ENCODE measurements at places on chromosomes 12 and 14.

- no peak for DNase-seq
Measured at GRCh38 chr14:73239393-73240241, 2.3 kb downstream of the PAPLN start.

- DNase-seq = no peak
Measured at GRCh38 chr14:50920482-50921230, 23.6 kb downstream of the PYGL start.

- no peak for DNase-seq
Measured at GRCh38 chr12:58811346-58811745, 109.0 kb downstream of the LRIG3 start.

- no peak for DNase-seq
Measured at GRCh38 chr14:70803321-70804310, 5.7 kb downstream of the MAP3K9 start.

- DNase-seq = peak; percentile 45
Measured at GRCh38 chr14:52248057-52248456, 19.4 kb upstream of the PTGDR start.

DNA sequence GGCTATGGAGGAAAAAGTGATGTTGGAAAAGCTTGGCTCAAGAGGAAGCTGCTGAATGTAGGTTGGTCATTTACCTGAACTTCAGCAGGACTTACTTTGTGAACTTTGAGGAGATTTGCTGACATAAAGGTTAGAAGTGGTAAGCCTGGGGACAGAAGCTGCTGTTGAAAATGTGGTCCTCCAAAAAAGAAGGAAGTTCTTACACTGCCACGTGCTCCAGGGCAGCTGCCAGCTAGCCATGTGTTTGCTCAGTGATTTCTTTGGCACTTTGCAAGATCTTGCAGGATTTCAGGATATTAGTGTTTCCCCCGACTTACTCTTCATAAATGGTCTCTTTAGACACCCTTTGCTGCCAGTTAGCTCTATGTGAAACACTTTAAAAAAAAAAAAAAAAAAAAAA lies 14.8 kb upstream of the DYRK2 start:
- DNase-seq = no peak

DNA sequence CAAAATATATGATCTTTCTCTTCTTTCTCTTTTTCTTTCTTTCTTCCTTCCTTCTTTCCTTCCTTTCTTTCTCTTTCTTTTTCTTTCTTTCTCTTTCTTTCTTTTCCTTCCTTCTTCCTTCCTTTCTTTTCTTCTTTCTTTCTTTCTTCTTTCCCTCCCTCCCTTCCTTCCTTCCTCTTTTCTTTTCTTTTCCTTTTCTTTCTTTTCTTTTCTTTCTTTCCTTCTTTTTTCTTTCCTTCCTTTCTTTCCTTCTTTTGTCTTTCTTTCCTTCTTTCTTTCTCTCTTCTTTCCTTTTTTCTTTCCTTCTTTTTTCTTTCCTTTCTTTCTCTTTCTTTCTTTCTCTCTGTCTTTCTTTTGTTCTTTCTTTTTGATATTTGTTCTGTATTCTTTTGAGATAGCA lies 1356.0 kb upstream of the SEL1L start:
- no peak for DNase-seq

DNA sequence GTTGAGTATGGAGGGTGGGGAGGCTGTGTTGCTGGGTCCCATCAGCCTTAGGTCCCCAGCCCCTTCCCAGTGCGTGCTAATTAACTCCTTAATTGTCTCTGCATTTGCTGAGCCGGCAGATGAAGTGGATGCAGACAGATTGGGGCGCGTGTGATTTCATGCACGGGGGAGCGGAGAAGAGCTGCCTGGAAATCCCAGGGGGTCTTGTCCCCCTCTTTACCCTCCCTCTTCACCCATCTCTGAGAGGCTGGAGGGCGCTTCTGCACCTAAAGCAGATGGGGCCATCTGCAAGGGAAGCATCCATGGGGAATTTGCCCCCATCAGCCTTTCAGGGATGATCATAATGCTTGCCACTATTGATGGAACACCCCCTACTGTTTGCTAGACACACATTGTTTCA lies 4.4 kb upstream of the ASIC1 start:
- no peak for DNase-seq

DNA sequence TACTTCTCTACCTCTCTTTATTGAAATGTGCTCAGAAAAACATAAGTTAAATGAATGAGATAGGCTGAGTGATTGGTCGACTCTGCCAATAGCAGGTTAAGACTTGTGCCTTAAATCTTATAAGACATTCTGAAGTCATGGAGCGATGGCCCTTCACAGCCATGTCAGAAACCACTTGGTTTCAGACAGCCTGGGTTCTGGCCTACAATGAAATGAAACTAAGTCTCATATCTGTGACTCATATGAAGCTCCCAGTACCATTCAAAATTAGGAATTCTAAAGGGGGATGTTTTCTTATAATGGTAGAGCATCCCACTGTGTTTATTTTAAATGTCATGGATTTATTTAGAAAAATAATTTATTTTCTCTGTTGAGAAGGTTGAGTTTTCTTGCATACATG lies 42.6 kb downstream of the PLXNC1 start:
- DNase-seq = no peak

- no peak for DNase-seq
Measured at GRCh38 chr12:88417531-88417930, 162.7 kb downstream of the KITLG start.

GRCh38 chr12:104154286-104154685 lies 16.3 kb upstream of the NFYB start:
- DNase-seq = no peak

DNA sequence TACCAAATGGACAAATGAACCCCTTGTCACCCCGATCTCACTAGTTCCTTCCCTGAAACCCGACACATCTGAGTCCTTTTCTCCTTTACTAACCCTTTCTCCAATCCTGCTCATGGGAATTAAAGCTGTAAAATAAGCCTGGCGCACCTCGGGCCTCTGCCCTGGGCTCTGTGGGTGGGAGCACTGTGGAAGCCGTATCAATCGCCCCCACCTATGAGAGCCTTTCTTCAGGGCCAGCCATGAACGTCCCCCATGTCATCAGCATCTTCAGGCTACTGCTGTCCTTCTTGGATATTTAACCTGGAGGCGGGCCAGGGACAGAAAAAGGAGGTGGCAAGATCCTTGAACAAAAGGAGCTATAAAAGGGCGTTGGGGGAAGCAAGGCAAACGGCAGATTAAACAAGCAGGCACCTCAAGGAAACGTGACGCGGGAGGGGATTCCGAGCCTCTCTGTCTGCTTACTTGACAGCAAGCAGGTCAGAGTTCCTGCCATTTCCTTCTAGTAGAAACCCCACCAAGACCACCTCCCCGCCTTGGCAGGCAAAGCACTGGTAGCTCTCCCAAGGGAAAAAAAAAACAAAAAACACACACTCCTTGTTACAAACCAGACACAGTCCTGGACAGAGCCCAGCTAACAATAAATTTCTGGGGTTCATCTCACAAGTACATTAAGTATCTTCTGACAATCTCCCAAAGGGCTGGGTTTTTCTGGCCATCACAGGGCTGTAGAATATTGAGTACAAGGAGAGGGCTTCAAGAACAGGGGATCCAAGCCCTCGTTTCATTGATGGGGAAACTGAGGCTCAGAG lies 62.9 kb downstream of the DPF3 start:
- no peak for DNase-seq

GRCh38 chr12:123787466-123787865 lies 25.4 kb downstream of the DNAH10 start:
- no peak for DNase-seq

- no peak for DNase-seq
Measured at GRCh38 chr14:86518298-86518697, 988.4 kb downstream of the FLRT2 start.

GRCh38 chr14:74985028-74985310 lies 17.8 kb upstream of the EIF2B2 start:
- no peak for DNase-seq

DNA sequence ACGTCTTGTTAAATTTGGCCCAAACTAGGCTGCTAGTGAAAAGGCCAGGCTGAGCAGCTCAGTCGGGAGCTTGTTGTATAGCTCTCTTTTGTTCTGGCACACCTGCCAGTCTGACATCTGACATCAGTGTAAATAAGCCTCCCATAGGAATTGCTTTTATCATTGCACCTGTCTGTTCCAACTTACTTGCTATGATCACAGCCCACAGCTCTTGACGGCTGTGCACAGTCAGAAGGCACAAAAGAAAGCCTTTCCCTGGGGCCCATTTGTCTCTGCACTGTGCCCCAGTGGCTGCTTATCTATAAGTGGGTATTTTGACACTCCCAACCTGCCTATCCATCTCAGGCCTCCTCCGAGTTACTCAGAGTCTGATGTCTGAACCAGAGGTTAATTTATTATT lies 324.5 kb downstream of the NUAK1 start:
- no peak for DNase-seq

GRCh38 chr14:95157048-95157326 lies 342 bp downstream of the DICER1 start:
- no peak for DNase-seq

DNA sequence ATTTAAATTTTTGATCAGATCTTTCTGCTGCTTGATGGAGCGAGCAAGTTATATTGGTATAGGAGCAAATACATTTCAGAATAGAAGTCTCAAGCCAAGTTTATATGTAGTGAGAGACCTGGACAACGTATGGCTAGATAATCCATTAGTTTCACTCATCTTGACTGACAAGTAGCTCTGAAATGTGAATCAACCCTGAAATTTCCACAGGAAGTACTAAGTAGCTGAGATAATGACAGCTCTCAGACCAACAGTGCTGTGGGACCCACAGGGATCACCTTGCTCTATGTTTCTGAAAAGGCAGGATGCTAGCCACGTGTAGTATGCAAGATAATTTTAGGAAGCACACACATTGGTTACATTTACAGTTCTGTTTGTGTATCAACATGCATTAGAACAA lies 258.6 kb upstream of the FOXN3 start:
- DNase-seq = no peak

GRCh38 chr14:90894241-90894640 lies 78.0 kb upstream of the TTC7B start:
- DNase-seq = no peak

DNA sequence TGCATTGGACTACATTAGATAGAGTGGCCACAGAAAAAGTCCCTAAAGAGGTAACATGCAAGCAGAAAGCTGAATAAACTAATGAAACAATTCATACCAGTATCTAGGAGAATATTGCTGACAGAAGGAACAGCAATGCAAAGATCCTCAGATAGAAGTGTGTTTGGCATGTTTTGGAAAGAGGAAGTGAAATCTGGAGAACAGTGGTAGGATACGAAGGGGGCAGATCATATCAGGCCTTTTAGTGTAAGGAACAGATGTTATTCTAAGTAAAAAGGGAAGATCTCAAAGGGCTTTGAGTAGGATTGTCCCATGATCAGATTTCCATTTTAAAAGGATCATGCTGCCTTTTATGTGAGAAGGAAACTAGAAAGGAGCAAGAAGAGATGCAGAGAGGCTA lies 342.9 kb downstream of the PAWR start:
- DNase-seq = no peak

DNA sequence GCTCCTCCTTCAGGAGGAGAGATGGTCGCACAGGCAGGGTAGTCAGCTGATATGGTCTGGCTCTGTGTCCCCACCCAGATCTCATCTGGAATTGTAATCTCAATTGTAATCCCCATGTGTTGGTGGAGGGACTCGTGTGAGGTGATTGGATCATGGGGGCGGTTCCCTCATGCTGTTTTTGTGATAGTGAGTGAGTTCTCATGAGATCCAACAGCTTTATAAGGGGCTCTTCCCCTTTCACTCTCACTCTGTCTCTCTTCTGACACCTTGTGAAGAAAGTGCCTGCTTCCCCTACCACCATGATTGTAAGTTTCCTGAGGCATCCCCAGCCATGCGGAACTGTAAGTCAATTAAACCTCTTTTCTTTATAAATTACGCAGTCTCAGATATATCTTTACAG lies 218.9 kb upstream of the TMTC1 start:
- DNase-seq = no peak

- no peak for DNase-seq
Measured at GRCh38 chr12:106106061-106106566, 32.6 kb downstream of the NUAK1 start.

GRCh38 chr12:124396544-124397398 lies 101.9 kb downstream of the RFLNA start:
- no peak for DNase-seq

GRCh38 chr12:54277823-54278276 lies 2.1 kb downstream of the CBX5 start:
- no peak for DNase-seq

- no peak for DNase-seq
Measured at GRCh38 chr12:112928978-112929377, 9.3 kb upstream of the OAS3 start.

- DNase-seq = no peak
Measured at GRCh38 chr12:103244596-103244995, 251.2 kb downstream of the C12orf42 start.

GRCh38 chr12:110983811-110984210 lies 63.4 kb upstream of the MYL2 start:
- DNase-seq = no peak

GRCh38 chr12:51450333-51450732 lies 25.7 kb downstream of the SLC4A8 start:
- no peak for DNase-seq

- no peak for DNase-seq
Measured at GRCh38 chr12:4001841-4002240, 128.6 kb upstream of the PARP11 start.

GRCh38 chr12:93911396-93911795 lies 234.2 kb downstream of the CRADD start:
- no peak for DNase-seq

GRCh38 chr14:95535226-95536021 lies 574 bp downstream of the GLRX5 start:
- DNase-seq = no peak

DNA sequence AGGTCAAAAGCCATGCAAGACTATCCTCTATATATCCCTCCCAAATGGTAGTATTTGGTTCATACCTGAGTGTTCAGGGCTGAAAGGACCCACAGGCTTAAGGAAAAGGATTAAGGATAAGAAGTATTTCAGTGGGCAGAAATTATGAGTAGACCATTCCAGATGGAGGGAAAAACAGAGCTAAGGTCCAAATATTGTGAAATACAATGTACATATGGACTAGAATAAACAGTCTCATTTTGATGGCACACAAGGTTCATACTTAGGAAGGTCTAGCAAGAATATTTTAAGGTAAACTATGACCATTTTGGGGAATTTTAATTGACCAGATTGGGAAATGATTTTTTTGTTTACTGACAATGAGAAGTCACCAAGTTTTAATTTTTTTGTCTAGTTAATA lies 124.6 kb downstream of the PRKD1 start:
- no peak for DNase-seq

GRCh38 chr14:20632831-20633691 lies 8.4 kb downstream of the OR6S1 start:
- DNase-seq = peak; percentile 87

DNA sequence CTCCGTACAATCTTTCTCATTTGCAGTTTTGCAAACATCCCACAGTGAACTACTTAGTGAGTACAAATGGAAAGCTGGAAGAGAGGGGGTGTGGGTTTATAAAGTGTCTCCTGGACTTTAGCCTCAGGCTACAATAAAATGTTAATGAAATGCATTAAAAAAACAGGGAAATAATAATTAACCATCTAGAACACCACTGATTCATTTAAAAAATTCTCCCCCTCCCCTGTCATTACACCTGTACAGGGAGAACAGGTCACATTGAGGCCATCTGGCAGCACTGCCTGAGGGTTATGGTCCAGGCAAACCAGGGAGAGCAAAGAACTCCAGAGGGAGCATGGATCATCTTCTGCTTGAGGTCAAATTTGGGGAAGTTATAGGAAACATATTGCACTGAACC lies 96.3 kb downstream of the TSPAN8 start:
- DNase-seq = no peak

GRCh38 chr12:115264605-115265004 lies 580.6 kb upstream of the TBX3 start:
- DNase-seq = no peak

GRCh38 chr14:68377006-68377405 lies 415.9 kb downstream of the ZFP36L1 start:
- no peak for DNase-seq
